Aorta (tissue), 5 donors: ENCODE measurements at places on chromosomes 1 and 21.

DNA sequence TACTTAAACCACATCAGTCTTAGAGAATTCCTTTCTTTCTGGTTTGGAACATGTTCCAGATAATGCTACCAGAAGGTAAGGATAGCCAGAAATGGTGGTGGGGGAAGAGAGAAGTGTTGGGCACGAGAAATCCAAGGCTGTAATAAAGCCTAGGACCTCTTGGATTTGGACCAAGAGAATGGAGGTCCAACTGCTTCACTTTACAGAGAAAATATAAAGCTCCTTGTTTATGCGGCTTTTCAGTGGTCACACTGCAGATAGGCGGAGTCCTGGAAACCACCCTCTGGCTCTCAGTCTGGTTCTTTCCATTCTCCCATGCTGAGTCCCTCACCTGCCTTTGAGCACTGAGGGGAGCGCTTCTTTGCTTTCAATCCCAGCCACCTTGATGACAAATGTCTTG is 87.8 kb downstream of the ADCY10 start:
- DNase-seq: no peak

DNA sequence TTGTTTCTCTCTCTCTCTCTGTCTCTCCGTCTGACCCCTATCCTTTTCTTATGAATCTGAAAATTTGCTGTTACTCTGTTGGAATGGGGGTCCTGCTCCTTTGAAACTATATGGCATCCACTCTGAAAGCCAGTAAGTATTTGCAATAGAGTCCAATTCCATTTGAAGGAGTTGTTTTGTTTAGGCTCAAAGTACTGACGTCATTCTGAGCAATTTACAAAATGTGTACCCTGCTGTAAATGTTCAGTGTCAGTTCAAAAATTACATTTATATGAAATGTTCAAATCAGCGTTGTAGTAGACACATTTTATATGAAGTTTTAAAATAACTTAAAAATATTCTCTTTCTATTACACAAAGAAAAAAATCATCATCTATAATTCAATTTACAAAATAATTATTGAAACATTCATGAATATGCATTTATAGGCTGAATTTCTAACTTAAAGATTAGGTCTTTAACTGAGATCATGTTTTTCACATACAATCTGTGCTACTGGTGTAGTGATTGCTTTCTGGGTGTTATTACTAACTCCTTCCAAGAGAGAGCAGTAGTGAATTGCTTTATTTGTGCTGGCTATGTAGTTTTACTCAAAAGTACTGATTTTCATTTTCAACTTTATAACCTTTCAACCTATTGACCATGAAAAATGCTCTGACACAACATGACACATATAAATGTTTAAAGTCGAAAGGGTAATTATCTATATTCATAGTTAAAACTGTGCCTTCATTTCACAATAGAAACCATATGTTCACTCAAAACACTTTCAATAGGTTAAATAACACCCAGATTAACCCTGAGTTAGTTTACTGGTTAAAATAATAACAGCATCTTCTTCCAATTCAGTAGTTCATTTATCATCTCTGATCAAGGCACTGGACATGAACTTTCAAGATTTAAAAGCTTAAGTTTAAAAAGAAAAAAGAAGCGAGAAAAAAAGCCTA is 253.1 kb upstream of the ADGRL4 start:
- DNase-seq: no peak

GRCh38 chr1:39410915-39411436 is 80.5 kb upstream of the BMP8A start:
- peak; percentile 91 for DNase-seq

GRCh38 chr1:108831225-108831624 is 25.7 kb downstream of the AKNAD1 start:
- no peak for DNase-seq

DNA sequence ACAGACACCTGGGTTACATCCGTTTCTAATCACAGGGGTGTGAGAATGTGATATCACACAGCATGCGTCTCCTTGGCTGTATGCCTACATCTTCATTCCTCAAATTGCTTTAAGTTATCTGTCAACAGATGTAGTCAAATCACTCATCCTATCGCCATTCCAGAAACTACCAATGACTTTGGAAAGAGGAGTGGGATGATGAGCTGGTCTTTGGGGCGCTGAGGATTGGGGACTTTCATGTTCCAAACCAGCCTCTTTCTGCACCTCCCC is 104.8 kb downstream of the NAV1 start:
- DNase-seq: no peak

GRCh38 chr1:30195424-30196134 is 527.8 kb downstream of the MATN1 start:
- no peak for DNase-seq
